ENCODE measurements at places on chromosomes 4 and X.

GRCh38 chr4:24924309-24924781, 11.5 kb upstream of the CCDC149 start:
- DNase-seq: no peak

DNA sequence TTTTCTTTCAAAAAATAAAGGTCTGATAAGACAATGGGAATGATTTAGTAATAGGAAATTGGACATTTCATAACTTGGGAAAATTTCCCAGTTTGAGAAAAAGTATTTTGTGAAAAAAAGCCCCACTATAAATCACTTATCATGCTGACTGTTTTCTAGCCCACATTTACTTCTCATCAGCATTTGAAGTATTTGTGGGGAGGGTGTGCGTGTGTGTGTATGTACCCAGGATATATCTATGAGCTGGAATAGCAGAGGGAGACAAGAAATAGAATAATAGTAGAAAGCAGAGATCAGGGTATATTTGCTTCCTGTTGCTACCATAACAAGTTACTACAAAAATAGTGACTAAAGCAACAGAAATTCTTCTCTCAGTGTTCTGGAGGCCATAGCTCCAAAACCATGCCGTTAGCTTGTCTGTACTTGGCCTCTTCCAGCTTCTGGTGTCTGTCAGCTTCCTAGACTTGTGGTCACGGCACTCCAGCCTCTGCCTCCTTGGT, 139.8 kb downstream of the PTTG2 start:
- no peak for DNase-seq

DNA sequence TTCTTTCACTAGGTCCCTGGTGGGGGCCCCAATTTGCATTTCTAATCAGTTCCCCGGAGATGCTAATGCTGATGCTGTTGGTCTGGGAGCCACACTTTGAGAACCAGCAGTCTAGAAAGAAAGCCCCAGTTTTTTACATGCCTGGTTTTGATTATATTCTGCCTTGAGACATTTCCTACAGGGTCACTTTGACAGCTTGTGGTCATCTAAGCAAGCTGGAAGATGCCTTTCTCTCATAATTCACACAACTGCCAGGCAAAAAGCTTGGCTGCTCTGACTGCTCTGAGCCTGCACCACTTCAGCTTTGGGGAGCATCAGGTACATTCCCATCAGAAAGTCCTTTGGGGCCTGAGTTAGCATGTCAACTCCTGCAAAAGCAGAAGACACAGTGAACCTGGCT, 5.9 kb upstream of the PLAC1 start:
- DNase-seq: no peak

GRCh38 chr4:173237152-173237551, 68.5 kb downstream of the GALNT7 start:
- no peak for DNase-seq

DNA sequence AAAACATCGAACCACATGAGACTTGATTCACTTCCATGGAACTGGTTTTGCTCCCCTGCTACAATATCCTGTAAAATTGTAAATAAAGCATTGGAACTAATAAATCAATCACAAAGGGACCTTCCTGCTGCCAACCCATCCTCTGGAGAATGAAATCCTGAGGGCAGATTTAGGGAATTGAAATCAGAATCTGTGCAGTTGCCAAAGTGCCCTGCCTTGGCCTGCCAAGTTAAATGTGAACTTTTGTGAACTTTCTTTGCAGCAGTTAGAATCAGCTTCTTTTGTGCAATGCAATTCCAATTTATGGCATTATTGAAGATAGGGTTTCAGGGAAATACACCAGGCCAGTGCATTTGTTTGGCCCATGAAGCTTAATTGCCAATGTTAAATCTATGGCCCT, 263.1 kb downstream of the PTTG2 start:
- no peak for DNase-seq

DNA sequence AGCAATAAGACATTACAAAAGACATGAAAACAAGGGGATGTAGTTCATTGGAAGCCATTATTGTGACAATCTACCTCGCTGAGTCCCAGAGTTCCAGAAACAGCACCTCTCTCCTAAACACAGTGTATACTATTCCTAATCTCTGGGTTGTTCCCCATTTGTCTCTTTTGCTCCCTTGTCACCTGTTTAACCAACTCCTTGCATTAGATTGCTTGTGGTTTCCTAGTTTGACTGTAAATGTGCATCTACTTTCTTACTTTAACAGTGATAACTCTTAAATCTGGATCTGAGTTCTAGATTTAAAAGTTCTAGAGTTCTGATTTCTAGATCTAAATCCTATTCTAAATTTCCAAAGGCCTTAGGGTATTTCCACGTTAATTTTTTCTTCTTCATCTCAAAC, 71.6 kb upstream of the TET2 start:
- DNase-seq: no peak

DNA sequence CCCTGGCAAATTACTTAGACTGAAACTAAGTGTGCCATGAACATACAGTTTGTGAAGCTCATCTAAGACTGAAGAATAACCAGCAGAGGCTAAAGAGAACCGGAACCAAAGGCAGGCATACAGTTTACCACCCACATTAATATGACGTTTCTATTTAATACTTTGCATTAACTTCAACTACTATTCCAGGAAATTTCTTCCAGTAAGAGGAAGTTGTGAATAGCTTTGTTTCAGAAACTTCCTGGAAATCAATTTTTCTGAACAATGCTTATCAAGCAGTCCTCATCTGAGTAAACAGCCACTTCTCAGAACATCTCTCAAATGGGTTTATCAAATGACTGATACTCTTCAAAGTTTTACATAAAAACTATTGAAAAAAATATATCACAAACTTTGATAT, 252.7 kb downstream of the OPHN1 start:
- DNase-seq: no peak

DNA sequence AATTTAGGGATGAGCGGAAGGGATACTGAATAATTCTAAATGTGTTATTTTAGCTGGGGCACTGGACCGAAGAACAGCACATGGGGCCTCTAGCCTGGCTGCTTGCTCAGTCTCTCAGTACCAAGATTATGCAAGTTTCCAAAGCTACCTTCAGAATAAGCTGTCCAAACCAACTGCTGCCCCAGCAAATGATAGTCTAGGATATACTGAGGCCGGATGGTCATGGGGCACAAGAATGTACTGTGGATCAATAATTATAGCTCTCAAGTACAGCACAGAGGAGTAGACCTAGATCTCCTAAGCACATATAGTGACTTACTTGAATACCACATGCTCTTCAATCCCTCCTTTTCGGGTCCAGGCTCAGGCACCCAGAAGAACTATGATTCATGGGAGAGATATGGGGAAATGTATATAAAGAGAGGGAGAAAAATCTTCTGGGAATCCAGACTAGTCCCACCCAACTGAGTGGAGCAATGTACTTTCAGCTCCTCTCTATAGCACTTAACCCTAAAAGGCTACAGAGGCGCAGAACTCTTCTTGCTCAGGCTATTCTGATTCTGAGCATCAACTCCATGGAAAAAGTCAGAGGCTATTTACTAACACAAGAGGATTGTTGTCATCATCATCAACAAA, 160.3 kb upstream of the GPC4 start:
- DNase-seq: no peak

Data from left ventricle myocardium inferior (tissue), 1 donor.